ENCODE measurements at places on chromosomes 6 and 20.

GRCh38 chr6:84416043-84416657 lies 188.7 kb upstream of the CEP162 start:
- DNase-seq: no peak

- no peak for DNase-seq
Measured at GRCh38 chr20:58208944-58209343, 19.5 kb downstream of the ANKRD60 start.

- DNase-seq: no peak
Measured at GRCh38 chr6:130625825-130626527, 201.2 kb upstream of the SMLR1 start.

GRCh38 chr6:17485181-17485580 lies 91.8 kb downstream of the CAP2 start:
- DNase-seq: no peak

- DNase-seq: no peak
Measured at GRCh38 chr20:60960500-60960899, 291.6 kb upstream of the CDH4 start.

- no peak for DNase-seq
Measured at GRCh38 chr20:61789329-61789728, 276.4 kb downstream of the TAF4 start.

DNA sequence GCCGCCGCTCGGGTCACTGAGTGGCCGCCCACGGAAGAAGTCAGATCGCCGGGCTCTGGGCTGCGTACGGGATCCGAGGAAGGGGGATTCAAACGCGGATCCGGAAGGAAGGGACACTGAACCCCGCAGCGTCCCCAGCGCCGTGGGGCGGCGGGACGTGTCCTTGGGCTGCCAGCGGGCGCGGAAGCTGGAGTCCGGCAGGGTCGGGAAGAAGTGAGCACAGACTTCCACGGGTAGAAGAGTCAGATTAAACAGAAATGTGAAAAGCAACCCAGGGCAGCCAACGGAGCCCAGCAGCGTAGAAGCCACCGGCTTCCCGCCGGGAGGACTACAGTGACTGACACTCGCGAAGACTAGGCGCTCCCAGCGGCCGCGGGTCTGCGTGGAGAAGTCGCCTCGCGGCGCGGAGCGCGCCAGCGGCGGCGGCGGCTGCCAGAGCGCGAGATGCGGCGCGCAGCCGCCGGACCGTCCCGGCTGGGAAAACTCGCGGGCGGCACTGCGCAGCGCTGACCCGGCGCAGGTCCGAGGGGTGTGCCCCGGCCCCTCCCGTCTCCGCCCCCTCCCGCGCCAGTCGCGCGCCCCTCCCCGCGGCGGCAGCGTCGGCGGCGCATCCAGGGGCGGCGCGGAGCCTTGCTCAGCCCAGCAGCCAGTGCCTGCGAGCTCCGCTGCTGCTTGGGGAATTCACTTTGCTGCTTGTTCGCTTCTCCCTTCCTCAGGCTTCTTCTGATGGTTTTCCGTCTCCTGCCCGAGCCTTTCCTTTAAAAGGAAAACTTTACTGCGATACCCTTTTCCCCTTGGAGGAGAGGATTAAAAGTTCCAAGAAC lies at the start of gene SAMD5:
SAMD5 (plus strand) TSS at position 649 of the 824 bp plus-strand sequence. CDS start 239 bp downstream, outside the sequence.
- DNase-seq: no peak

- DNase-seq: no peak
Measured at GRCh38 chr20:18187020-18187419, 49.4 kb downstream of the KAT14 start.

DNA sequence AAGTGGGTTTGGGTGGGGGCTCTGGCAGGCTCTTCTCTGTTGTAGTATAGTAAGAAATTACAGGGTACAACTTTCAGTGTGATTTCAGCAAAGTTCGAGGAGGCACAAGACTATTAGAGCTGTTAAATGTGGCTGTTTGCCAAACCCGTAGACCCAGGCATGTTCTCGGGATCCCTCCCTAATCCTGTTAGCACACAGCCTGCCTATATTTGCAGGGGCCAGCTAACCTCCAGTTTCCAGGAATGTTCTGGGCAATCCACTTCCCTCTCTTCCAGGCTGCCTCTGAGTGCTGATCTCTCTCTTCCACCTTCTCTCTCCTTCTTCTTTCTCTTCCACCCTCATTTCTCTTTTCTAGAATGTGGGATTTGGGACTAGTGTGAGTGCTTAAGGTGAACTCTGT lies 34.8 kb upstream of the ZFP64 start:
- DNase-seq: no peak

DNA sequence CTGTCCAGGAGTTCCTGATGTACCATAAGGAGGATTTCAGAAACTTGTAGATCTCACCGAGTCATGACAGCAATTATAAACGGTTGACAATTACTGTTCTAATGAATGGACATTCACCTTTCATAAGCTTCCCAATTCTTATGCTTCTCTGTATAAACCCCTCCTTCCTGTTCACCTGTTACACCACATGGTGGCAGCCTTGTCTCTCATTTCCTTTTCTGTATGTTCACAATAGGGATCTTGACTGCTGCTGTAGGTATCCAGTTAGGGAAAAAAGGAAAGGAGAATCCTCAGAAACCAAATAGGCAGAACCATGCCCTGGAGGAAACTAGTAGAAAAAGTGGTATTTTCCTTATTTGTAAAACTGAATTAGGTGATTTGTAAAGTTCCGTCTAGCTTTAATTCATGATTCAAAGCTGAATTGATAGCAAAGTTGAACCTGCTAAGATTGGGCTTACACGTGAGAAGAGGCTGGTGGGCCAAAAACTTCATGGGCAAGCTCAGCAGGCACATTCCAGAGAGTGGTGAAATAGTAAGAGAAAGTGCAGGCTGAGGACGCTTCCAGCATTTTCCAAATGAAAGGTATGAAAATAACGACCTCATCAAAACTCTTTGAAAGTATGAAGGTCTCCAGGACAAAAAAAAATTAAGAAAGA lies 29.0 kb upstream of the TBPL1 start:
- peak; percentile 73 for DNase-seq

DNA sequence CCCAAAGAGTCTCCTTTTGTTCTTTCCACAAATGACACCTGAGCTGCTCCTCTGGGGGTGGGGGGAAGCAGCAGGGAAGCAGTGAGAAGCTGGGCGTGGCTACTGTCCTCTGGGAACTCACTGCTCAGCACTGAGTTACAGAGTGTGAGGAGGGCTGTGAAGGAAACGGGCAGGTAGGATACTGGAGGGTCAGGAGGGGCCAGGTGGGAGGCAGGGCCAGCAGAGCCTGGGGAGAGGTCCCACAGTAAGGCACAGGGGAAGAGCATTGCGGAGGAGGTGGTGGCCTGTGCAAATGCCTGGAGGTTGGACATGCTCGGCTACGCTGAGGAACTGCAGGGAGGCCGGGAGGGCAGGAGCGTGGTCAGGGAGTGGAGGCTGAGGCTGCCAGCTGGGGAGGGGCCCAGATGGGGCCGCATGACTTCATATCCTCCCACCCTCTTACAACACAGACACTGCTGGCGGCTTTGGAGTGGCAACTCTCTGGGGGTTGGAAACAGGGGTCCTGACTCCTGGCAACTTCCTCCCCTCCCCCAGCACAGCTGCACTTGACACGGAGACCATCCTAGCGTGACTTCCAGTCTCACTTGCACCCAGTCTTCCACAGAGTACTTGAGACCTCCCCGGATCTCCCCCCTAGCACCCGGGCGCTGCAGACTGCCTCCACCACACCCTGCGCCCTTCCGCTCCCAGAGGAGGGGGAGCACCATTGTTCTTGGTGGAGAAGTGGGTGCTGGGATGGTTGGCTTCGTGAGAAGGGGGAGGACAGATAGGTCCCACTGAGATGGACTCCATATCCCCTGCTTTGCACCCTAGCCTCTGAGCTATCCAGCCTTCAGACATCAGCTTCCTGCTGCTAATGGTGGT lies 34.2 kb downstream of the RBM38 start:
- peak; percentile 5 for DNase-seq

- DNase-seq: peak; percentile 59
Measured at GRCh38 chr6:16511040-16511660, 250.1 kb downstream of the ATXN1 start.

- no peak for DNase-seq
Measured at GRCh38 chr6:8872589-8872988, 437.2 kb upstream of the SLC35B3 start.

DNA sequence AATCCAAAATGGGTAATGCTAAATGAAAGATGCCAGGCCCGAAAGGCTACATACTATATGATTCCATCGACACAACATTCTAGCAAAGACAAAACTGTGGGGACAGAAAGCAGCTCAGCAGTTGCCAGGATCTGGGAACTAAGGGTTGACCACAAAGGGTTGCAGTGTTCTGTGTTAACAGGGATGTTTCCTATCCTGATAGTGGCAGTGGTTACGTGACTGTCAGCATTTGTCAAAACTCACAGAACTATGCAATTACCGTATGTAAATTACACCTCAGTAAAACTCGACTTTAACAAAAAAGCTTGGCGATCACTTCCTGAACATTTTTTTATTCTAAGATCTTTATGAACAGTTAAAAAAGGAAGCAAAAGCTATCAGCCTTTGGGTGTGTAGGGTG lies 83.9 kb downstream of the BANF2 start:
- DNase-seq: no peak

DNA sequence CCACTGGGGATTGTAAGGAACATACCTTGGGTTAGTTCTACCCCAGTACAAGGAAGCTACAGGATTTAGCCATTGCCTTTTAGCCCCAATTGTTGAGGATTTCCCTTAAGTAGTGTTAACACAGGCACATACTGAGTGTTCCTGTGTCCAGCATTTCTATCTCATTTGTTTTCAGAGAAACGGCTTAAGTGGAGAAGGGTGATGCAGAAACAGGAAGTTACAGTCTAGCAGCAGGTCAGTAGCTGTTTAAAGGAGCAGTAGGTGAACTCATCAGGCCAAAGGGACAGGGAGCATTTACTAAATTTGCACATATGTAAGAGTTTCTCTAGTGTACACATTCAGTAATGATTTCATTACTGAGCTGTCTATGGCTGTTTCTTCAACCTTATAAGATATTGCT lies 644.2 kb upstream of the GJE1 start:
- no peak for DNase-seq

All from NCI-H2081 (cell line).